ENCODE measurements at places on chromosomes 12 and 14. TPM values are rescaled to one million over a fixed set of nuclear protein-coding genes. Genes with fewer than 3 reads are reported as not detected.

SDR9C7 gene
- not detected for total RNA-seq

PTMS gene
- total RNA-seq, result 109 TPM

SAMD15 gene
- total RNA-seq, result not detected

KRT78 gene
- not detected for total RNA-seq

CDCA4 gene
- 63.4 TPM for total RNA-seq

BCL2L14 gene
- 12.7 TPM for total RNA-seq

FAR2 gene
- 9.2 TPM for total RNA-seq

All from activated CD4-positive, alpha-beta memory T cell treated with anti-CD3 and anti-CD28 coated beads for 36 hours (primary cell).